M059J (cell line): ENCODE measurements at places on chromosomes 5 and 9.

DNA sequence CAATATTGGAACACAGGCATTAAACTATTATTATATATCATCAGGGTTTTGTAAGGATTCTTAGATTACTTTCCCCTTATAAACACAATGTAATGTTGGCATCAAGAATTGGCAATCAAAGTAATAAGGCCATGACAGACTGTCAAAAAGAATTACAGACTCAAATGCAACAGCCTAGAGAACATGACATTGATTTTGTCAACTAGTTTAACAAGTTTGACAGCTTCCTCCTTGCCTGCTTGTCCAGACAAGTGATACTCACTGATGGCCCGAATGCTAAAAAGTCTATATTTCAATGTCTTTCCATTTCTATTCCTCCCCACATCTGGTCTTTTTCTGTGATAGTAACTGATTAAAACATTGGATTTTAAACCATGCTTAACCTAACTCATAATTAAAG is 6.4 kb upstream of the ANKRD31 start:
- no peak for DNase-seq

- no peak for DNase-seq
These were observed 40.9 kb downstream of the CACNA1B start for GRCh38 chr9:137918331-137919094.

- no peak for DNase-seq
These were observed 69.0 kb upstream of the DAPK1 start for GRCh38 chr9:87428659-87429058.

DNA sequence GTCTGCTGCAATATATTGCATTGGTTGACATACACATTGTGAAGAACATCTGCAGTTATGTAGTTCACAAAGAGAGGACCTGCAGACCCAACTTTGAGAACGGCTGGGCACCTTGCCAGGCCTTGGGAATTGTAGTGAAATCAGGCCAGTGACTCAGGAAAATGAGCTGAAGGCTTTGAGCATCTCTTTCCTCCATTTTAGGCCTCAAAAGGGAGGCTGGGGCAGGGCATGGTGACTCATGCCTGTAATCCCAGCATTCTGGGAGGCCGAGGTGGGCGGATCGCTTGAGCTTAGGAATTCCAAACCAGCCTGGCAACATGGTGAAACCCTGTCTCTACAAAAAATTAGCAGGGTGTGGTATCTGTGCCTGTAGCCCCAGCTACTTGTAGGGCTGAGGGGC is 1.4 kb upstream of the IPPK start:
- peak; percentile 92 for DNase-seq

- DNase-seq: no peak
These were observed 258.7 kb downstream of the IRX1 start for GRCh38 chr5:3854188-3854821.

- DNase-seq: peak; percentile 22
These were observed 38.6 kb downstream of the ZNF366 start for GRCh38 chr5:72468606-72469005.

DNA sequence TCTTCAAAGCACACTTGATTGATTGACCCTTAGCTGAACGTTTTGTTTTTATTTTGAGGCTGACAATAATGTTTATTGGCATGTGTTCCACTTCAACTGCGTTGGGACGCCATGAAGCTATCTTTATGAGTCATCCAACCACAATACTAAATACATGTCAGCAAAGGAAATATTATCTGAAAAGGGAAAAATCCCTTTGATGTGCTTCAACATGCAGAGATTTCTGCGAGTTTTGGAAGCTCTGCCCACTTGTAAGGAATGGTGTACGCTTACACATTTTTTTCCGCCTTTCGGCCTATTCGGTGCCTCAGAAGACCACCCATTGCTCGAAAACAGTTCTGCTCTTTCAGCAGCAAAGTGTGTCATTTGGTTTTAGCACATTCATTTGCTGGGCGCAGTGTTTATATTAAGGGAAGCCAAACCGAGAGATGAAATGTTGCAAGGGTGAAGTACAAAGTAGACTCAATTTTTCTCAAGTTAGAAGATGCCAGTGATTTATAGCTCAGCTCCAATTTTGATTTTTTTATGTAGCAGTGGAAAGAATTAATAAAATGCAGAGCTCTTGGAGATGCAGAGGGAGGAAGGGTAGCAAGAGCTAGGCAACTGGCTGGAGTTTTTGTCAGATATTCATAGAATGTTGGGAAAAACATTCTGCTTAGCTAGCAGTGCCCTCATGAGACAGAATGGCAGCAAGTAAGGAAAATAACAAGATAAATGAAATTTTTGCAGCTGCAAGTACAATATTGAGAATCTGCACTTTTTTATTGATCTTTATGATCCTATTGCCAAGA is 68.9 kb downstream of the PRDM6 start:
- DNase-seq: peak; percentile 75

- no peak for DNase-seq
These were observed 22.1 kb upstream of the RARS1 start for GRCh38 chr5:168464214-168464613.

- DNase-seq: no peak
These were observed 27.1 kb downstream of the GSN start for GRCh38 chr9:121294866-121295661.

GRCh38 chr5:105034401-105034763 is 1471.8 kb upstream of the NUDT12 start:
- DNase-seq: no peak

GRCh38 chr5:159050316-159051143 is 49.2 kb downstream of the EBF1 start:
- peak; percentile 58 for DNase-seq

DNA sequence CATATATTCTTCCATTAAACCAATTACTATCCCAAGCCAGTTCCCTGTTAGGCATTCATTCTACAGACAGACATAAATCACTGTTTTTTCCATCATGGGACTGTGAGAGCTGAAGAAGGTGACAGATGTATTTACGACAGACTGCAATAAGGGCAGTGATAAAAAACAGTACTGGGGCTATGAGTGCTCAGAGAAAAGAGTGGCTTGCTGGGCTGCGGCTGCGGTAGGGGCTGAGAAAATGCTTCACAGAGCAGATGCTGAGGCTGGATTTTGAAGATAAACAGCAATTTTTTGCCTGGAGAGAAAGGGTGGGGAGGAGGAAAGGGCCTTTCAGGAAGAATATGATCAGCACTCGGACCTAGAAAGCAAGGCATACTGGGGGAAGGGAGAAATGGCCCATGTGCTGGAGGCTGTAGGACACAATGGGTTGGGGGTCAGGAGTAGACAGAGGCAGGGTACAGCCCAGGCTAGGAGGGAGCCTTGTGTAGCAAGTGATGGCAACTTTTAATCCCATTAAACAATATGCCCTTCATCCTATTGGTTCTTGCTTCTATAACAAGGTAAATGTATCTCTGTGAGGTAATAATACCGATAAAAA is 279.3 kb downstream of the ASTN2 start:
- DNase-seq: no peak
